ENCODE measurements at places on chromosomes 16 and 17.

DNA sequence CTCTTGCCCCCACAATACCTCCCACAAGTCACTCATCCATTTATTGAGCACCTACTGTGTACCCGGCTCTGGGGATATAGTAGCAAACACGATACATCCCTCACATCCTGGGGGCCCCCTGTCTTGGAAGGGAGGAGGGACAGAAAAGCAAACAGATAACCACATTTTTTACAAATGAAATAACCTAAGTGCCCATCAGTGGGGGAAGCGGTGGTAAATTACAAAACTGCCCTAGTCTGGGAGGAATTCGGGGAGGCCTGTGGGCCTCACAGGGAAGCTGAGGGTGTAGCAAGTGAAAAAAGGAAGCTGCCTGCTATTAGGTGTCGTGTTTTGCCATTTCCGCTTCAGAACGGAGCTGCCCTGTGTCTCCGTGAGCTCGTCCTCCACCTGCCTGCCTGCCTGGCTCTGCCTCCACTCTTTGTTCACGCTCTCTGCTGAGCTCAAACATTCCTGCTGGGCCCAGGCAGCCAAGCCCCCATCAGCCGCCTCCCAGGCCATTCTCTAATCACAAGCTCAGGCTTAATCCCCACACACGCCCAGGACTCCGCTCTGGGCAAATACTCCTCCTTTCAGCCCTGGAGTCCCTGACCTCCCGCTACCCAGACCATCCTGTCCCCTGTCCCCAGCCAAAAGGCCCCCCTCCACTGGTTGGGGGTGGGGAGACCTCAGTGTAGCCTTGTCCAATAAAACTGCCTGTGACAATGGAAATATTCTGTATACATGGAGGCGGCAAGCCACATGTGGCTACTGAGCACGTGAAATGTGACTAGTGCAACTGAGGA lies 10.2 kb upstream of the SEC14L5 start:
- DNase-seq, result no peak

GRCh38 chr16:90070440-90070839 lies 6.7 kb downstream of the PRDM7 start:
- DNase-seq, result no peak

DNA sequence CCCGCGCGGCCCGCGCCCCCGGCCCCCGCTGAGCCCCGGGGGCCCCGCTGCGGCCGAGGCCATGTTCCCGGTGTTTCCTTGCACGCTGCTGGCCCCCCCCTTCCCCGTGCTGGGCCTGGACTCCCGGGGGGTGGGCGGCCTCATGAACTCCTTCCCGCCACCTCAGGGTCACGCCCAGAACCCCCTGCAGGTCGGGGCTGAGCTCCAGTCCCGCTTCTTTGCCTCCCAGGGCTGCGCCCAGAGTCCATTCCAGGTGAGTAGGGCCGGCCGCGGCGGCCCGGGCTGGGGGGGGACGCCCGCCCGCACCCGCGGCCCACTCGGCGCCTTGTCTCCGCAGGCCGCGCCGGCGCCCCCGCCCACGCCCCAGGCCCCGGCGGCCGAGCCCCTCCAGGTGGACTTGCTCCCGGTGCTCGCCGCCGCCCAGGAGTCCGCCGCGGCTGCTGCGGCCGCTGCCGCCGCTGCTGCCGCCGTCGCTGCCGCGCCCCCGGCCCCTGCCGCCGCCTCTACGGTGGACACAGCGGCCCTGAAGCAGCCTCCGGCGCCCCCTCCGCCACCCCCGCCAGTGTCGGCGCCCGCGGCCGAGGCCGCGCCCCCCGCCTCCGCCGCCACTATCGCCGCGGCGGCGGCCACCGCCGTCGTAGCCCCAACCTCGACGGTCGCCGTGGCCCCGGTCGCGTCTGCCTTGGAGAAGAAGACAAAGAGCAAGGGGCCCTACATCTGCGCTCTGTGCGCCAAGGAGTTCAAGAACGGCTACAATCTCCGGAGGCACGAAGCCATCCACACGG lies 504 bp downstream of the MAZ start:
- peak; percentile 48 for DNase-seq

- DNase-seq, result no peak
Observed at GRCh38 chr16:68658974-68659360, 13.9 kb downstream of the CDH3 start.
